HS-27A (cell line): ENCODE measurements at places on chromosomes 7 and 10.

GRCh38 chr10:75404815-75405597, 3.4 kb upstream of the ZNF503 start:
- DNase-seq: no peak

- DNase-seq: peak; percentile 12
Observed at GRCh38 chr10:68301790-68302502, 29.9 kb upstream of the HNRNPH3 start.

DNA sequence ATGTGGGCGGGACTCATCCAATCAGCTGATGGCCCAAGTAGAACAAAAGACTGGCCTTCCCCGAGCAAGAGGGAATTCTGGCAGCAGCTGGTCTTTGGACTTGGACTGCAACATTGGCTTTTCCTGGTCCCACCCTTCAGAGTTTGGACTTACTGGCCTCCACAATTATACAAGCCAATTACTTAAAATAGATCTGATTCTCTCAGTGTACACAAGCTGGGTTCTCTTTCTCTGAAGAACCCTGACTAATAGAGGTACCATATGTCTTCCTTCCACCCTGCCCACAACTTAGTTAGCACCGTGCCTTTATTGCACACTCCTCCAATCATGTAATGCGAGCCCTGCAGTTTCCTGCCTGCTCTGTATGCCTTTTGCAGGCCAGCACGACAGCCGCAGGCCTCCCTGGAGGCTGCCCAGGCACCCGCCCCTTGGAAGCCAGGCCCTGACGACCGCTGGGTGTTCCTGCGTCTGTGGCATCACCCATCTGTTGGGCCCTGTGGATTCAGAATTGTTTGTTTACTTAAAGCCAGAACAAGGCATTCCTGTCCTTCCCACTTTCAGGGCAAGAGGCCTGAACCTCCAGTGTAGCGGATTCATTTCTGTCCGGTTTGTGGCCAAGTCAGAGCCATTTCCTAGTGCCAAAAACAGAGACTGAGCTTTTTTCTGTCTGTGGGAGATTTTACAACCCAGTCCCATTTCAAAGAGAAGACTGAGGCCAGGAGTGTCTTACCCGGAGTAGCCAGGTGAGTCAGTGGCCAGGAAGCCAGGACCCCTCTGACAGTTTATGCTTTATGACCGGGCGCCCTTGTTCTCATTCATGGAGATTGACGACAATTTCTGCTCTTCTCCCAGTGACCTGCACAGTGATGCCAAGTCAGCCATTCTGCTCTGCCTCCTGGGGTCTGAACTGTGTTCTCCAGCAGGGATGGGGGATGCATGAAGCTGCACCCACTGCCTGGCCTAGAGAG, 968 bp upstream of the INMT start:
- no peak for DNase-seq

DNA sequence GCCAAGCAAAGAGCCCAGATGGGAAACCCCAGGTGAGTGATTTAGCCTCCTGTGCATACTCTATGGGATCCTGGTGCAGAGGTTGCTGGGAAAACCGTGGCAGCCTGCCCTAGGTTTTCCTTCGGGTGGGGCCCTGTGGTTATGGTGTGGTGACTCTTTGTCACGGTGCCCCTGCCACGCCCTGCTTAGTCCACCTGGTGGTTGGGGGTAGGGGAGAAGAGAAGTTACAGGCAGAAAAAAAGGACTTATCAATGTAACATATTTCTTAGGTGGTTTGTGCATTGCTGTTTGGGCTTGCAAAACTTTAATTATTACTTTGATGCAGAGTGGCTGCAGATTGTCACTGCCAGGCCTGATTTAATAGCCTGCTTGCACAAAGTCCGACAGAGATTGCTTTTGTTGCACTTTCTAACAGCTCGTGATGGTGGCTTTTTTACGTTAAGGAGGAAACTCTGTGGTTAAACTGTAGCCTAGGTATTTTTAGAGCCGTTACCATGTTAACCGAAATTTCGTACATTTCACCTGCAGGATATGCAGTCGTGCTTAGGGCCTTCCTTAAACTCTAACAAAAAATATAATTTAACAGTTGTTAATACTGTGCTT, 197.4 kb downstream of the RNLS start:
- no peak for DNase-seq

DNA sequence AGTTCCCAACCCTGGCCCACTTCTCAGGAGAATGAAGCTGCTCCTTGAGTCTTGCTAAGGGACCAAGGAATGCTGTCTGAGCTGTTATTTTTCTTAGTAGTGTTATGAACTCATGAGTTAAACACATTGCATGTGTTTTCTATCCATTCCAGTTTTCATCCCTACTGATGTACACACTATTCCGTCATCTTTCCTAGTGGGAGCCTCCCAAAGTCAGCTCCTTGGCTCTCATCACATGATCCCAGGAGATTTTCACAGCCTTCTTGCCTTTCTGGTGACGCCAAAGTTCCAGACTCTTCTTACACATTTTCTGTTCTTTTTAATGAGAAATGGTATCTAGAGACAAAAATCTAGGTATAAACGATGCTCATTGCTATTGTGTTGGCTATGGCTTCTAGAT, 8.4 kb upstream of the C10orf71 start:
- DNase-seq: no peak

GRCh38 chr10:124671486-124672075, 72.6 kb downstream of the FAM53B start:
- no peak for DNase-seq

- no peak for DNase-seq
Observed at GRCh38 chr10:43978091-43978490, 329.4 kb upstream of the ZNF32 start.

DNA sequence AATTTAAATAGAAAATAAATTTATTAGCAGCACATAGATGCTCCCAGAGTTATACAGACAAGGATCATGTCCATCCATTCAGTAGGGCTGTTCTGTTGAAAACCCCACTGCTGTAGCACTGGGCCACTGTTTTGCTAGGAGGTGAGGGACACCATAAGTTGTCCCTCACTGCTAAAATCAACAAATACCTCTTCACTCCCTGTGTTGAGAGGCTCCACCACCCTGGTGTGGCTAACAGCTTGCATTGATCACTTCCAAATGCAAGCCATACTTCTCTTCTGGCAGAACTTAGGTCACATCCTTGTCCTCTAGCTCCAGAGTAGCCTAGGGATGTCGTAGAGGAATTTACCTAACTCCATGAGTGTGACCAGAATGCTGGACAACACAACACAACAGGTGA, 55.4 kb downstream of the MDFIC start:
- DNase-seq: no peak

- no peak for DNase-seq
Observed at GRCh38 chr10:67696029-67696428, at the start of gene CTNNA3. Gene CTNNA3 (minus strand): TSS chr10:67696195.

- no peak for DNase-seq
Observed at GRCh38 chr7:131218727-131219128, 108.9 kb upstream of the MKLN1 start.

GRCh38 chr10:56623064-56623463, 262.0 kb upstream of the ZWINT start:
- DNase-seq: no peak

DNA sequence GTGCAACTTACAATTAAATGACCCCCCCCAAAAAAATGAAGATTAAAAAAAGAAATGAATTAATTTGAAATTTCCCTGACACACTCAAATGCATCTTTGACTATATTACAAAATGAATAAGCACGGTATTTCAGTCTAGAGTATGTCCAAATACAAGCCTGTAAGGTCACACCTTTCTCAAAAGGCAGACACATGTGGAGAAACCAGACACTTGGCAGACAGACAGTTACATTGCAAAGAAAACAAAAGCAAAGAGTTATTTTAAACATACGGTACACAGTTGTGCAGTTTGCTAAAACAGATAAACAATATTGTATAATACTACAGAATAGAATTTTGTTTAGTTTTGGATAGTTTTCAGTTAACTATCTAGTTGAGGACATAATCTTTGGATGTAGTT, 153.0 kb downstream of the ATE1 start:
- no peak for DNase-seq

DNA sequence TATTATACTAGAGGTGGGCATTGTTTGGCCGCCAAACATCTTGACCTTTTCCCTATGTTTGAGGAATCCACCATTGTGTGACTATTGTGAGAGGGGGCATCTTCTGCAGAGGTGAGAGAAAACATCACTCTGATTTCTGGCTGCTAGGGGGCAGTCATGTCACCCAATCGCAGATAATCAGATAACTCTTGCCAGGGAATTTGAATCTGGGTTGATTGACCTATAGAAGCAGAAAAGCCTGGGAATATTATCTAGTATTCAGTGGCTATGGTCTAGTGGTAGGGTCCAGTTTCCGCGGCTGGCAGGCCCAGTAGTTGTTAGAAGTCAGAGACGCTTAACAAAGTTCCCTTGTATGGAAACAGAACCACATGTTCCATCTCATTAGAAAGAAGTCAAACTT, 808.5 kb downstream of the PHTF2 start:
- no peak for DNase-seq

GRCh38 chr7:151131592-151132293, 35.8 kb downstream of the GBX1 start:
- no peak for DNase-seq

DNA sequence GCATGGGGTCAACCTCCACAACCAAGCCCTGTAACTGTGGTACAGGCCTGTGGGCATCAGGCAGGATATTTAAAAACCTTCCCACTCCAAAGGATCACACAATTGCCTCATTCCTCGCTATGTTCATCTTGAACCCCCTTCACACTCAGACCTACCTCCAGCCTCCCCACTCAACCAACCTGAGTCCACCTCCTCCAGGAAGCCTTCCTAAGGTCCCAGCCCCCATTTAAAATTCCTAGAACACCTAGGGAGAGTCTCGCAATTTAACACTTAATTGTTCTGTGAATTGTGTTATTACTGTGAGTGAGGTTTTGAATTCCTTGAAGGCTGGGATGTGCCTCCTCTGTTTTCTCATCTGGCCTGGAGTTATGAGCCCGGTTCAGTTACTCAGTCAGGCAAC, 93.1 kb upstream of the SMNDC1 start:
- DNase-seq: no peak

- DNase-seq: no peak
Observed at GRCh38 chr7:101164071-101164840, 1.1 kb downstream of the VGF start.

GRCh38 chr10:26488344-26488743, 50.2 kb downstream of the APBB1IP start:
- no peak for DNase-seq

DNA sequence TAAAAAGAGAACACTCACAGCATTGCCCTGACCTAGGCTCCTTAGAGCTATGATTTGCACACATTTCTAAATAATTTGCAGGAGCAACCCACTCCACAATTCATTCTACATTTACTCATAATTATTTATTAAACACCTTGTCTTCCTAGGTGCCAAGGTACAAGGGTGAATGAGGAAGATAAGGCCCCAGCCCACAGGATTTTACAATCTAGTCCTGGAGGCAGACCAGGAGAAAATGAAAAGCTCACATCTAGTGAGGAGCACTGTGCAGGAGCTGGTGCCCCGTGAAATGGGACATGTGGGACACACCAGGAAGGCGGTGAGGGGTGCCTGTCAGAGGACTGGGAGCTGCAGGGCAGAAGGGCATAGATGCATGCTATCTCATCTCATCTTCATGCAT, 59.7 kb upstream of the LRRC18 start:
- DNase-seq: no peak

- DNase-seq: no peak
Observed at GRCh38 chr10:79375321-79376077, 28.2 kb downstream of the PPIF start.
